ENCODE measurements at places on chromosomes 4 and X.
A peak's percentile ranks its signal among the peaks of the same experiment; 100 is the strongest.

DNA sequence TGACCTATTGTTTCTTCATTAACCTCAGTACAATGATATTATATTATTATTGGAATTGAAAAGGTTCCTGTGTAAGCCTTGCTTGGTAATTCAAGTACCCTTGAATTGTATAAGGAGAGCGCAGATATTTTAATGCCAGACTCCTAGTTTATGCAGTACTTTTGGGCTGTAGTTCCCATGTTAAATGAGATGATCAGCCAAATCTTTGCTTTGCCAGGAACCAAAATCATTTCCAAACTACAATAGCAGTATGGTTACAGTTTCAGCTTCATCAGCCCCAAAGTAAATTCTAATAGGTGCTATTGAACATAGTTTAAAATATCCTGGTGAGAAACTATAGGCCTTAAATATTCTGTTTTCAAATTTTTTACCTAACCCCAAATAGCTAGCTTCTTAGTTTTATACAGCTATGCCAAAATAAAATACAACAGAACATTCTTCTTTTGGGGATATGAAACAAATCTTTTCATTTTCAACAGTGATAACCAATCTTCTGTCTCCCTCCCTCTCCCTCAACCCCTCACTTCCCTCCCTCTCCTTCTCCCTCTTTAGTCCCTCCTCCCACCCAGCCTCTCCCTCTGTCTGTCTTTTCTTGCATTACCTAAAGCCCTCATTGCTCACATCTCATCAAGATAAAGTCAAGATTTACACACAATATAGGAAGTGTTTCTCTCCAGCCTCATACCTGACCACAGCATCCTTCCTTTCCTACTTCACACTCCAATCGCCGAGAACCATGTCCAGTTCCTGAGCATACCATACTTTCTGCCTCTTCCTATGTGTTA is 190.1 kb downstream of the SHROOM3 start:
- DNase-seq, result no peak

- DNase-seq, result no peak
Observed at GRCh38 chr4:177051473-177052060, 258.1 kb upstream of the NEIL3 start.

DNA sequence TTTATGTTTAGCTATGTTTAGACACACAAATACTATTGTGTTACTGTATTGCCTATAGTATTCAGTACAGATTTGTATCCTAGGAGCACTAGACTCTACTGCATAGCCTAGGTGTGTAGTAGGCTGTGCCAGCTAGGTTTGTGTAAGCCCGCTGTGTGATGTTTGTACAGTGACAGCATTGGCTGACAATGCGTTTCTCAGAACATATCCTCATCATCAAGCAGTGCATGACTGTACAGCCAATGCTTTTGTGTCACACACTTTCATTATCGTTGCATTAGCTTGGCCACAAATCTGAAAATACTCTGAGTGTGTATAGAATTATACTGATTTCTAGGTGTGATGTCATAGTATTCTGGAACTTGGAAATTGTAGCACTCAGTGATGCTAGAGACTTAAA is 63.4 kb downstream of the CLDN34 start:
- DNase-seq, result no peak

DNA sequence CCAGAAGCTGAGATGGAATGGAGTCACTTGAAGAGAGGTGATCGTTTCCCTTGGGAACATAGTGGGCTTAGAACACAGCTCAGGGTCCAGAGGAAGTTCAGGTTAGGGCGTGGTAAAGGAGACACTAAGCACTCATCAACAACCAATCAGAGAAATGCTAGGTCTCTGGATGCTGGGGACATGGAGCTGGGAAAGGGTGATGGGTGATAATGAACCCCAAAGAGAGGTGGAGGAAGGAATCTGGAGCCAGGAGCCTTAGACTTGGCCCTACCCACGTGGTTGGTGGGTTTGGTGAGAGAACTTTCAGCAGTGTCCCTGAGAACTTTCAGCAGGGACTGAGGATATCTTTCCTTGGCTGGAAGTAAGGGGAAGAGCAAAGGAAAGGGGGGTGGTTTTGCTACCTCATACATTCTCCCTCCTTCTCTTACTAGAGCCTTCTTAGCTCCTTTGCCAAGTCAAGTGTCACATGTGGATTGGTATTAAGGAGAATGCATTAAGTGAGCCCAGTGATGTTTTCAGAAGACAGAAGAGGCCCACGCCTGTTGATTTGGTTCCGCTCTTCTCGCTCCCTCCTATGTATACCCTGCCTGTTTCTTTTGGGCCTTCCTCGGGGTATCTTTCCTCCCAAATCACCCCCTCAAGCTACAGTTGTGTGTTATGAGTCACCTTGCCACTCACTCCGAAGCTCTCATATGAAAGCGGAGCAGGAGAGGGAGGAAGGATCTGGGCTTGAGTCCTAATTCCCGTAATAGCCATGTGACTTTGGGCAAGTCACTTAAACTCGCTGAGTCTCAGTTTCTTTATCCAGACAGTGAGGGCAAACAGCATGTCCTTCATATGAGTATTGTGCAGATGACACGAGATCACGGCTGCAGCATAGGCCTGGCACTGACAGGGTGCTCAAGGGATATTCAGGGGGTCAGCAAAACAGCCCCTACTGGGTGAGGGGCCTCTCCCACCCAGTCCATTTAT is 63.1 kb downstream of the TSC22D3 start:
- peak; percentile 1 for DNase-seq

DNA sequence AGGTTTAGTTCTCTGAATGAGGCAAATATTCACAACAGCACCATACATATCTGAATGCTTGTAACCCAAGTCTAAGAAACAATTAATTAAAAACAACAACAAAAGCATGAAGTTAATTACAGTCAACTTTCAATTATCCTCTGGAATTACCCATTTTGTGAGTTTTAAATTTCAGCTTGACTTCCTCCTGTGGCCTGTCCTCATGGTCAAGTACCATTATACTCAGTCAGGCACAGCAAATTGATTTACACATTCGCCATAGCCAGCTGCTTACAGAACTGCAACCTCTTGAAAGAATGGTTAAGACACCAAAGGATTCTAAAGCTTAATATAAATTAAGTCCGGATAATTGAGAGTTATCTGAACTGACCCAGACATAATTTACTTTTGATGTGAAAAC is 306.5 kb downstream of the CAMK2D start:
- no peak for DNase-seq

DNA sequence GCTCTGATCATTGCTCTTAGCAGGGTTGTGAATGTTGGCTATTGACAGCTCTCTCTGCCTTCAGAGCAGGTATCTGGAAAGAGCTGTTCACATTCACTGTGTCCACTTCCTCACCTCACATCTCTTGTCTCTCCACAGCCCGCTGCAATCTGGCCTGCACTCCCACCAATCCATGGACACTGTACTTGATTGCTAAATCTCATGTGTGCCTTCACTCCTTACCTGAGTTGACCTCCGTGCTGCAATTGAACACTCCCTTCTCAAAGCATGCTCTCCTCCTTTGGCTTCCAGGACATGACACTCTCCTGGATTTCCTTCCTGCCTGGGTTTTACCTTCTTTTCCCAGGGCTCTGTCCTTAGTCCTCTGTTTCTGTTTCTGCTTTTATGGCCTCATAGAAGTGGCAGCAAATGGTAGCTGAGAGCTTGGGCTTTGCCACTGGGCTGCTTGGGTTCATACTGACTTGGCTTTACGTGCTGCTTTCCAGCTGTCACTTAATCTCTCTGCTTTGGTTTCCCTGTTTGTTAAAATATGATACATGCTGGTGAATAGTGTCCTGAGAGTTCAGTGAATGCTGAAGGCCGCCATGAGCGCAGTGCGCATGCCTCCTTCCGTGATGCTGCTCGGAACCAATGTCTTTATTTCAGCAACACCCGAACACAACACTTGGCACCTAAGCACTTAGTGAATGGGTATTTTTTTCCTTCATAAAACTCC is 29.5 kb downstream of the DCUN1D4 start:
- DNase-seq, result no peak

DNA sequence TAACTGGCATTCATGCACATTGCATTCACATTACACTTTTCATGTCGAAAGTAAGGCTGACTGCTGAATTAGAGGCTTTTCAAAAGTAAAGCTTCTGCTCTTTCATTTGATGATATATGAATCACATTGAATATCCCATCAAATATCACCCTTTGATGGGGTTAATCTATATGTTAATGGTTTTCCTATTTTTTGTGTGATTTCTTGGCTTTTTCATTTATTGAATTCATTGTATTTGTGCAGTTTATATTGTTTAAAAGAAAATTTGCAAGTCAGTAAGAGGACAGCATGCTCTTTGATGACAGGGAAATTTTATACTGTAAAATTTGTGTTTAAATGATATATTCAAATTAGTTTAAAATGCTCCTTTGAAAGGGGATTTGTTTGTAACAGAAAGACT is 344.1 kb downstream of the PCDH10 start:
- DNase-seq, result no peak

Data from activated CD4-positive, CD25-positive, alpha-beta regulatory T cell (primary cell).